ENCODE measurements at places on chromosomes 1 and 21.

- no peak for DNase-seq
Measured at GRCh38 chr21:41458121-41458520, 32.1 kb downstream of the MX1 start.

GRCh38 chr1:41028034-41028642 lies 6.6 kb upstream of the SLFNL1 start:
- DNase-seq: no peak

DNA sequence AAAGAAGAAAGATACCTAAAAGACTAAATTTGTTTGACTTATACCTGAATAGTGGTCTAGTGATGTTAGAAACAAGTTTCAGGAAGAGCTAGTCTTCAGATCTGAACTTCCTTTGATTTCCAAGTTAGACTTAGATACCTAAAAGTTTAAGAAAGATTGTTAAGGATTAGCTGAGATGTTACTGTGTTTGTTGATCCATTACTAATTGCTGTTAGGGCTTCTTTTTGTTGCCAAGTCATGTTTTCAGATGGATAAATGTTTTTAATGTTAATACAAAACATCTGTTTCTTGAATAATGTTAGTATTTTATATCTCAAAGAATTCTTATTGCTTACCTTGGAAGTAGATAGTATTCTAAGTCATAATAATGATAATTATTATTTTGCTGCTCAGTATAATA lies 11.6 kb downstream of the GNAI3 start:
- DNase-seq: no peak

GRCh38 chr1:187788718-187789117 lies 960.0 kb downstream of the PLA2G4A start:
- DNase-seq: no peak

GRCh38 chr1:194786027-194786426 lies 1599.6 kb upstream of the B3GALT2 start:
- no peak for DNase-seq

DNA sequence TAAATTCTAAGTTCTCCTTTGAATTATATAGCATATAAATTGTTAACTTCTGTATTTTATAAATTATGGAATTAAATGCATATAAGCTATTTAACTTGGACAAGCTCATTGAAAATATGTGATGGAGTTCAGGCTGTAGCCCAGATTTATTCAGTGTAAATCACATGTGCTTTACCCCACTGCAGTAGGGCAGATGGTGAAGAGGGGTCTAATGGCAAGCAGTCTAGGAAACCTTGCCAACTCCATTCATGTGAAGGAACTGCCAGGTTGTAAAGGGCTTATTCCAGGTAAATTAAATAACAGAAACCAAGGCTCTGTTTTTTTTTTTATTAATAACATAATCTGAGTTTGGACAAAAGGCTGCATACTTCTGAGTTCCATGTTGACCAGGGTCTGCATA lies 243.2 kb downstream of the NCAM2 start:
- no peak for DNase-seq

GRCh38 chr1:48943826-48944225 lies 167.1 kb upstream of the BEND5 start:
- no peak for DNase-seq

DNA sequence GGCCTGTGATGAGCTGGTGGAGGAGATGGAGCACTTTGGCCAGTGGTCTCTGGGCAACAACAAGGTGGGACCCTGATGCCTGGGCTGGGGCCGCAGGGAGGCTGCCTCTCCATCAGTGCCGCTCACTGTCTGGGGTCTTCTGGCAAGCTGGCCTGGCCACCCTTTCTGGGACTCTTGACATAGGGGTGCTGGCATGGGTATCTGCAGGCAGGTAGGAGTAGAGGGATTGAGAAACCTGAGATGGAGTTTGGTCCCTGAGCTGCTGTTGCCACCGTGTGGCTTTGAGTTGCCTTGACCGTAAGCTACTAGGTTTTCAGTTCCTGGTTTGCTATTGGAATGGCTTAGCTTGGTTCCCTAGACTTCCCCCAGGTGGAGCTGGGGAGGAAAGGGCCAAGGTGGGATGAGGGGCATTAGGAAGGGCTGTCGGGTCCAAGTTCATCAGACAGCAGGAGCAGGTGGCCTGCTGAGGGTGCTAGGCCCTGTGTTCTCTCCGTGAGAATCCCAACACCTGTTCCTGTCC lies 13.2 kb upstream of the MFN2 start:
- DNase-seq: no peak

DNA sequence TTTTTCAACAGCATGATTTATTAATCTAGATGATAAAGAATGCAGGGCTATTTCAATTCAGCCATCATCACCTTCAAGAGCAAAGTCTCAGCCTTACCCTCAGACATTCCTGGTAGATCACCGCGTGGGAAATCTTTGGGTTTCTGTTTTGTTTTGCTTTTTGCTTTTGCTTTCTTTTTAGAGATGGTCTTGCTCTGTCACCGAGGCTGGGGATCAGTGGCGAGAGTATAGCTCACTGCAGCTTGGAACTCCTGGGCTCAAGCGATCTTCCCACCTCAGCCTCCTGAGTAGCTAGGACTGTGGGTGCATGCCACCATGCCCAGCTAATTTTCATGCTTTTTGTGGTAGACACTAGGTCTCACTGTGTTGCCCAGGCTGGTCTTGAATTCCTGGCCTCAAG lies 289.7 kb downstream of the AJAP1 start:
- DNase-seq: no peak

DNA sequence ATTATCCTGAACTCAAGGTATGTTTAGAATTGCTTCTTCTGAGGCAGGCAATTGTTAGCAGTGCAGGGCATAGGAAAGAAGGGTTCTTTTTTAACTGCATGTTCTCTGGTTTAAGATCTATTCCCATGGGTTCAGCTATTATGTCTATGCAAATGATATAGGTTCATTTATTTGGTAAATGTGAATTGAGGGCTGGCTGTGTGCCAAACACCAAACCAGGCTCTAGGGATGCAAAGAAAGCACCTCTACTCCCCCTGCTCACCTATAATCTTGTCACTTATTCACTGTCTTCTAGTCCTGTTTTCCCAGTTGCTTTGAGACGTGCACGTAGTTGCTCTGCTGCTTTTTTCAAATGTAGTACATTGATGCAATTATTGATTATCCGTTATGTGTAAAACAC lies 691 bp upstream of the KIFAP3 start:
- no peak for DNase-seq

DNA sequence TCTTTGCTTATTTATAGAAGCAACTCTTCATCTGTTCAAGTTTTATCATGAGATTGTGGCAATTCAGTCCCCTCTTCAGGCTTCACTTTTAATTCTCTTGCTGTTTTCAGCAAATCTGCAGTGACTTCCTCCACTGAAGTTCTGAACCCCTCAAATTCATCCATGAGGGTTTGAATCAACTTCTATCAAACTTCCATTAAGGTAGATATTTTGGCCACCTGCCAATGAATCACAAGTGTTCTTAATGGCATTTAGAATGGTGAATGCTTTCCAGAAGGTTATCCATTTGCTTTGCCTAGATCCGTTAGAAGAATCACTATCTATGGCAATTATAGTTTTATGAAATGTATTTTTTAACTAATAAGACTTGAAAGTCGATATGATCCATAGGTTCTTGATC lies 946.7 kb upstream of the B3GALT2 start:
- DNase-seq: no peak

- no peak for DNase-seq
Measured at GRCh38 chr1:98157524-98158313, 236.9 kb upstream of the DPYD start.

DNA sequence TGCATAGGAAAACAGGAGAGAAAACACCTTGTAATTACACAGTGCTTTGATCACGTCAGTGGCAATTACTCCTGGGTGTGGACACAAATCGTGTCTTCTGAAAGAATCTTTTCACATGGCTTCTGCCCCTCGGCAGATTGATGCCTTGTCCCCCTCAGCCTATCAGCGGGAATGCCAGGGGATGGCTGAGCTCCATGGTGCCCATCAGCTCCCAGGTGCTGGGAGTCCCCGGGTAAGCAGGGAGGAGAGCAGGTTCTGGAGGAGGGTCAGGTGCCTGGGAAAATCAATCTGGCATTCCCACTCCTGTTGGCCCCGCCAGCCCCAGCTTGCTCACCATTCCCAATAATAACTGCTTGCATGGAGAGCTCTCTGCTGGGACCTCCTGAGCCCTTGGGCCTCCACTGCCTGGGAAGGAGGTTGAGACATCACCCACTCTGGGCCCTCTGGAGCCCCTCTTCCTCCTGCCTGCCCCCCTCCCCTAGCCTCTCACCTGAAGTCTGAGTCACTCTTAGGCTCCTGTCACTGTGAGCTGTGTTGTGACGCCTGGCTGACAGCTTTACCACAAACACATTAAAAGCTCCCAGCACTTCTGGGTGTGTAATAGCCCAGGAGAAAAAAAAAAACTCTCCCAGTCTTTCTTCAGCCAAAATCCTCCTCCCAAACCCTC lies 4.9 kb downstream of the CAMK2N1 start:
- no peak for DNase-seq

DNA sequence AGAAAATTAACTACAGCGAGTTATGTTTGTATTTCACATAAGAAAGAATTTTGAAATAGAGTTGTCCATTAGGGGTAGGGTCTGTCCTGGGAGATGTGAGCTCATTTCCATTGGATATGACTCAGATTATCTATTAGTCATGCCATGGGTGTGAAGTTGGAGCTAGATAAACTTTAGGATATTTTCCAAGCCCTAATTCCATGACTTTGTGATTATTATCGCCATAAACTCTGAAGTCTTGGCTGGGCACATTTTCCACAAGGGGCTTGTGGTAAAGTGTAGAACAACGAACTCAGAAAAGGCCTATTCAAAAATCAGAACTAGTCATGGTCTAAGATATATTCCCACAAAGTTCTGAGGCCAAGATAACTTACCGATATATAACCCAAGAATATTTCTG lies 396.6 kb downstream of the DPYD start:
- no peak for DNase-seq

DNA sequence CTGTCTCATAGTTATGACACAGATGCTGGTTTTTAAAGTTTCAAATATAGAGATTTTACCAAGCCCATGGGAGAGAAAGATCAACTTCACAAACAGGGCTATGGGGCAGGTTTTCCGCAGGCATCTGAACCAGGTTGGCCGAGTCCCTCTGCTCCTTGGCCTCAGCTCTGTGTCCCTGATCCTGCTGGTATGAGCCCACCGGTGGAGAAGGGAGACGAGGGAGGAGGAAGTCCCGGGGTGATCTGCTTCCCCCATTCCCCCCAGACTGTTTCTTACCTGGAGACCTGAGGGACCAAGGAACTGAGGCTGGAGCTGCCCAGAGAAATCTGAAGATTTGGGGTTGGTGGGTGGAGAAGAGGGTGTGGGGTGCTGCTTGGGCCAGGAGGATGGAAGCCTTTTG lies 28.9 kb upstream of the BTG2 start:
- no peak for DNase-seq

DNA sequence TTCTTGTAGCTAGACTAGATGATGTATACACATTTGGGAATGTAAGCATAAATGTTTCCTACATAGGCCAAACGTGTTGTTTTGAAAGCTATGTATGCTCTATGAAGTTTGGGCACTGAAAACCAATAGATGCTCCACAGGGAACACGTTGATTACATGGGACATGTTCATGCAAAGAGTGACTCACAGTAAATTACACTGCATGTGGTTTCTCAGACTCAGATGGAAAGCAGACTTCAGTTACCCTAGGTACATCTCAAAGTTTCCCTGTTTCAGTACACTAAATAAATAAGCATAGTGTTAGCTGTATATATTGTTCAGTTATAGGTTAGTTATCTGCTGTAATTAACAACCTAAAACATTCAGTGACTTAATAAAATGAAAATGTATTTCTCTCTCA lies 301.9 kb upstream of the RUNX1 start:
- DNase-seq: no peak

- DNase-seq: no peak
Measured at GRCh38 chr1:162671664-162672410, 39.6 kb downstream of the DDR2 start.

DNA sequence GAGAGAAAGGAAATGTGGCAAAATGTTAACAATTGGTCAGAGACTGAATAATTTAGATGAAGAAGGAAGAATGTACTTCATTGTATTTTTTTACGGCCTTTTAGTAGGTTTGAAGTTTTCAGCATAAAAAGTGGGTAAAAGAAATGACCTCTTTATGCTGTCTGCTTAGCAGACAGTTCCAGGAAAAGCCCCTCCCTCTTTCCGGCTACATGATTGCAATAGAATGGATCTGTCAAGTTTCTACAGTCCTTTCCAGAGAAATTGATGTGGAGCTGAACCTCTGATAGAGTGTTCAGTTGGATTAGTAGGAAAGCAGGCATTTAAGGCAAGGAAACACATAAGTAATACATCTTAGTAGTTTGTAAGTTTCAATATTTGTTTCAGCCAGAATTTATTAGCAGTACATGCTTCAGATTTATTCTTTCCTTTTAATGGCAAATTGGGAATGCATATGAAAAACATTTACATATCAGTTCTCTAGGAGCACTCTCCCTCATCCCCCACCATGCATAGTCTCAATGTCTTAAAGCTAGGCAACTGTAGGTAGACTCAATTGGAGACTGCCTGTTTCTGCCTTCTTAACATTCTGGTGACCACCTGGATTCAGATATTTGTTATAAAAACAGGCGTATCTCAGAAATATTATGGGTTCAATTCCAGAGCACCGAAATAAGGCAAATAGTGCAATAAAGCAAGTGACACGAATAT lies 36.4 kb downstream of the HS2ST1 start:
- DNase-seq: no peak

DNA sequence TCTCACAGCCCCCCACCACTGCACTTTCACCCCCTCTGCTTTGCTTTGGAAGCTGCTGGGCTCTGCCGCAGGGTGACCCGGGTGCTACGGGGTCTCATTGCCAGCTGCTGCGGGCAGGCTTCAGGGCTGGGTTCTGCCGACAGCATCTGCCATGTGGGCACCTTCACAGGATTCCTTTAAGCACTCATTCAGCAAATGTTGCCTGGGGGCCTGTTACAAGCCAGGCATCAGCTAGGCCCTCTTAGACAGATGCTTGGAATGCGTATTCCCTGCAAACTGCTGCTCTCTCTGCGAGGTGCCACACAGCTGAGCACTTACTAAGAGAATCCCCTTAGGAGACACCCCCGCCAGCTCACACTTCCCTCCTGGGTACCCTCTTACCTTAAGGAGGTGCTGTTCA lies 29.2 kb downstream of the COL16A1 start:
- DNase-seq: no peak

- DNase-seq: no peak
Measured at GRCh38 chr21:23986214-23986613, 1621.1 kb downstream of the MRPL39 start.

GRCh38 chr1:245056913-245057312 lies 97.9 kb upstream of the KIF26B start:
- DNase-seq: no peak

- DNase-seq: no peak
Measured at GRCh38 chr1:37865348-37866120, 6.1 kb upstream of the MTF1 start.

All from T-helper 22 cell (primary cell).